ENCODE measurements at places on chromosomes 5 and 9. TPM values are rescaled to one million over a fixed set of nuclear protein-coding genes. Genes with fewer than 3 reads are reported as not detected.

The AK8 gene
- 3.7 TPM for polyA plus RNA-seq

The ZNF618 gene
- polyA plus RNA-seq = 49.7 TPM

The SLC2A6 gene
- 0.93 TPM for polyA plus RNA-seq

The CMYA5 gene
- 23.0 TPM for polyA plus RNA-seq

The CCL28 gene
- 2.6 TPM for polyA plus RNA-seq

The GMCL2 gene
- not detected for polyA plus RNA-seq

The GFPT2 gene
- 5.3 TPM for polyA plus RNA-seq

The CORO2A gene
- 2.1 TPM for polyA plus RNA-seq

The PTGR1 gene
- polyA plus RNA-seq = 168 TPM

The IL13 gene
- polyA plus RNA-seq = not detected

The C5orf15 gene
- 129 TPM for polyA plus RNA-seq

The GCNT4 gene
- polyA plus RNA-seq = 13.0 TPM

The MAMDC2 gene
- 6.6 TPM for polyA plus RNA-seq

The SLC44A1 gene
- 48.3 TPM for polyA plus RNA-seq

The GABRA6 gene
- polyA plus RNA-seq = 0.19 TPM

The KIF4B gene
- polyA plus RNA-seq = 0.17 TPM

The ANXA6 gene
- 130 TPM for polyA plus RNA-seq

The IFNA2 gene
- polyA plus RNA-seq = not detected

The PAEP gene
- polyA plus RNA-seq = not detected

The C5orf58 gene
- 0.49 TPM for polyA plus RNA-seq

The CACNA1B gene
- polyA plus RNA-seq = 0.11 TPM

The RICTOR gene
- 26.8 TPM for polyA plus RNA-seq

The AGPAT2 gene
- 59.9 TPM for polyA plus RNA-seq

The PRELID2 gene
- 7.8 TPM for polyA plus RNA-seq

The FCN2 gene
- 0.66 TPM for polyA plus RNA-seq

The CARD6 gene
- polyA plus RNA-seq = 3.6 TPM

The OLFM1 gene
- polyA plus RNA-seq = 3.7 TPM

The GABRA1 gene
- not detected for polyA plus RNA-seq

The FBLL1 gene
- 0.65 TPM for polyA plus RNA-seq

The DELE1 gene
- polyA plus RNA-seq = 99.7 TPM

The GNA14 gene
- polyA plus RNA-seq = 18.5 TPM

The CDKN2A gene
- polyA plus RNA-seq = 0.22 TPM

The DYNC2I2 gene
- 55.5 TPM for polyA plus RNA-seq

The FAM221B gene
- 0.22 TPM for polyA plus RNA-seq

The CYSRT1 gene
- 5.2 TPM for polyA plus RNA-seq

The ABO gene
- polyA plus RNA-seq = 19.5 TPM

The NUTM2G gene
- 1.6 TPM for polyA plus RNA-seq

The PKN3 gene
- polyA plus RNA-seq = 15.6 TPM

The C7 gene
- 143 TPM for polyA plus RNA-seq

The PCSK1 gene
- polyA plus RNA-seq = 0.17 TPM

The PGGT1B gene
- polyA plus RNA-seq = 36.5 TPM

The REEP2 gene
- 12.9 TPM for polyA plus RNA-seq

The ADAMTSL2 gene
- polyA plus RNA-seq = 2.8 TPM

The INSL4 gene
- not detected for polyA plus RNA-seq

The POC5 gene
- 18.1 TPM for polyA plus RNA-seq

The CENPK gene
- 42.7 TPM for polyA plus RNA-seq

The ZFP2 gene
- polyA plus RNA-seq = 9.4 TPM

The IL31RA gene
- polyA plus RNA-seq = 0.16 TPM

The TSSK1B gene
- not detected for polyA plus RNA-seq

The OR13C8 gene
- polyA plus RNA-seq = not detected

The MAP1B gene
- 12.0 TPM for polyA plus RNA-seq

The ZNF354B gene
- 31.0 TPM for polyA plus RNA-seq

The OGN gene
- polyA plus RNA-seq = 78.7 TPM

The IGFBPL1 gene
- polyA plus RNA-seq = 2.1 TPM

The CDC26 gene
- polyA plus RNA-seq = 40.0 TPM

The SEMA6A gene
- polyA plus RNA-seq = 61.6 TPM

The CCDC183 gene
- 3.7 TPM for polyA plus RNA-seq

The CDH9 gene
- polyA plus RNA-seq = 14.8 TPM

The UBE2QL1 gene
- 0.82 TPM for polyA plus RNA-seq

Measured in left renal cortex interstitium (tissue), 4 donors.